ENCODE measurements at places on chromosomes 12 and 14. TPM values are rescaled to one million over a fixed set of nuclear protein-coding genes. Genes with fewer than 3 reads are reported as not detected.

DNA sequence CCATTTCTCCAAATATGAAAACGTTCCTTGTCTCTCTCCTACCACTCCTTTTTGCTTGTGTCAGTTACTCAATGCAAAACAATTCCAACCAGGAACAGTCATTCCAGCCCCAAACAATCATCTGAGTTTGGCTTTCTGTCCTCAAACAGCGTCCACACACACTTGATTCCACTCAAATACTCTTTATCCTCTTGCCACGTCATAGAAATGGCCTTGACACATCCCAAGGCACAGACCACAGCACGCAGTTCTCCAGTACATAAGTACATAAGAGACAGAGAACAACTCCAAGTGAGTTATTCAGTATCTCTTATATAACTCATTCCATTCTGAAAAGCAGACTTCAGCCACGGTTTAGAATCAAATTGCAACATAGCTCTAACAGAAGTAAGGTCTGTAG, 299.2 kb downstream of the RPS29 start:
- no peaks in the 10 kb centered on the region for H3K36me3 ChIP-seq
- no peak overlapping the region for H3K4me3 ChIP-seq
- H3K27ac ChIP-seq, result no peak overlapping the region
- DNase-seq, result no peak

DNA sequence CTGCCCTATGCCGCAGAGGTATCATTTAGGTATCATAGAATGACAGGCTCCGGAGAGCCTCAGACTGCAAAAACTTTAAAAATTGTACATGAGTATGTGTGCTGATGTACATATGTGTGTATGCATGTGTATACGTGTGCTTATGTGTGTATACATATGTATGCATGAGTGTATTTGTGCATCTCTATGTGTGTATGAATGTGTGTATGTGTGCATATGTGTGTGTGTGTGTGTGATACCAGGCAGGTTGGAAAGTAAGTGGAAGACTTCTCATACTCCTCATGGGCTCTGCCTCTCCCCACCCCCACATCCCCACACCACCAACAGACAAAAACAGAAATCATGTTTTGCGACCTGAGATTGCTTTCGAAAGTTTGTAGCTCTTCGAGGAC, 621 bp upstream of the TMEM117 start:
- H3K27ac ChIP-seq, result no peak overlapping the region
- no peaks in the 10 kb centered on the region for H3K36me3 ChIP-seq
- peak overlapping the region; percentile 80 for H3K4me3 ChIP-seq

GRCh38 chr12:53748072-53748840, 3.5 kb downstream of the CISTR start:
- no peaks in the 10 kb centered on the region for H3K4me1 ChIP-seq
- H3K36me3 ChIP-seq, result no peaks in the 10 kb centered on the region
- 0 out of 2 replicates have a peak, but pooled peaks cover 4% of the 10 kb centered on the region for H3K27me3 ChIP-seq
- no peak overlapping the region for H3K27ac ChIP-seq

GRCh38 chr14:99734406-99735051, 50.4 kb downstream of the CYP46A1 start:
- no peaks in the 10 kb centered on the region for H3K27me3 ChIP-seq
- no peak for DNase-seq
- H3K4me1 ChIP-seq, result no peaks in the 10 kb centered on the region
- no peak overlapping the region for H3K4me3 ChIP-seq
- no peak overlapping the region for H3K27ac ChIP-seq
- no peaks in the 10 kb centered on the region for H3K36me3 ChIP-seq

- no peak for DNase-seq
- H3K27me3 ChIP-seq, result no peaks in the 10 kb centered on the region
- H3K27ac ChIP-seq, result no peak overlapping the region
- no peaks in the 10 kb centered on the region for H3K36me3 ChIP-seq
- peaks cover 12% of the 10 kb centered on the region for H3K4me1 ChIP-seq
Observed at GRCh38 chr12:81209012-81209411, 131.1 kb downstream of the ACSS3 start.

DNA sequence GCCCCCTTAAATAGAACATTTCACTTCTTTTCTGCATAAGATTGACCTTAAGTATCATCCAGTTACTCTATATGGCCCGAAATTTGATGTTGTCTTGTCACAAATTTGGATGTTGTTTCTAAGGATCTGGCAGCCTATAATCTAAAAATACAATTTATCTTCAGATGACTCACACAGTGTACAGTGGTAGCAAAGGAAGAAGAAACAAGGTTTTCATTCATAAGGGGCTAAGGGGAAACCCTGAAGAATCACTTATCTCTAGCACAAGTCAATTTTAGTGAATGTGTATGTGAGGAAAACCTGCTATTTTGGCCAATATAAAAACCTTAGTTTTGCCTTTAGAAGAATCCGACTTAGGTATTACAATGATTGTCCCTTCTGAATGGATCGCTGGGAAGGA, 606.3 kb upstream of the LRFN5 start:
- H3K36me3 ChIP-seq, result no peaks in the 10 kb centered on the region
- H3K27ac ChIP-seq, result no peak overlapping the region
- DNase-seq, result no peak
- no peaks in the 10 kb centered on the region for H3K4me1 ChIP-seq
- H3K4me3 ChIP-seq, result no peak overlapping the region

Gene SLC38A4
- total RNA-seq, result not detected

All from PC-9 (cell line).